ENCODE measurements at places on chromosomes 5 and 9.

GRCh38 chr5:167725264-167725663 lies 566.2 kb upstream of the WWC1 start:
- DNase-seq = no peak

GRCh38 chr5:56588131-56588487 lies 227.2 kb upstream of the MAP3K1 start:
- no peak for DNase-seq

DNA sequence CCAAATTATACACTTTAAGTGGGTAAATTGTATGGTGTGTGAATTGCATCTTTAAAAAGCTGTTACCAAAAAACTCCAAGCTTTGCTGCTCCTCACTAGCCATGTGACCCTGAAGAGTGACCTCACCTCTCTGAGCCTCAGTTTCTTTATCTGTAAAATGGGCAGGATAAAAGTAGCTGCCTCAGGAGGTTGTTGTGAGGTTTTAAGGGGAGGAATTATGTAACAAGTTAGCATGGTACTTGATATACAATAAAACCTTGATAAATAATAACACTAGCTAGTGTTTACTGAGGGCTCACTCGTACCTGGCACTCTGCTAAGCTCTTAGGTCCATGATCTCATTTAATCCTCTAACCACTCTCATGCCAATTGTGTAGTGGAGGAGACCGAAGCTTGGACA lies 19.0 kb upstream of the PHF19 start:
- no peak for DNase-seq

GRCh38 chr5:15704397-15704947 lies 204.5 kb downstream of the FBXL7 start:
- DNase-seq = no peak

GRCh38 chr9:83675466-83675865 lies 32.3 kb downstream of the UBQLN1 start:
- DNase-seq = no peak

- no peak for DNase-seq
These were observed 7.3 kb downstream of the ATOX1 start for GRCh38 chr5:151751091-151751490.

- no peak for DNase-seq
These were observed 96.7 kb upstream of the ALDH1B1 start for GRCh38 chr9:38295764-38296163.

GRCh38 chr5:90381213-90381929 lies 28.2 kb downstream of the CETN3 start:
- no peak for DNase-seq

GRCh38 chr5:144457160-144457559 lies 286.5 kb downstream of the KCTD16 start:
- DNase-seq = no peak

- DNase-seq = peak; percentile 57
These were observed 592 bp downstream of the TUBB4B start for GRCh38 chr9:137241490-137242268.

DNA sequence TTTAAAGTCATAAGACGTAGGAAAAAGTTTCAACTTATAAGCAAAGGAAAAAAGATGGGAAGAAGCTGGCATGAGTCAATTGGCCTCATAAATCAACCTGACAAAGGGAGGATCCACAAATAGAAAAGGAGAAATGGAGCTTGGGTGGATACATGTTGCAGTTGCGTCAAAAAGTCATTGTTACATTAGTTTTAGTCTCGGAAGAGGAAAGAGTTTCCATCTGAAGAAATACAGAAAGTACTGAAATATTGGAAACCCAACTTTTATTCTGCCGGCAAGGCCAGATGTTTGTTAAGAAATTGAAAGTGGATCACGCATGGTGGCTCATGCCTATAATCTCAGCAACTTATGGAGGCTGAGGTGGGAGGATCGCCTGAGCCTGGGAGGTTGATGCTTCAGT lies 11.3 kb upstream of the TIMD4 start:
- DNase-seq = no peak

DNA sequence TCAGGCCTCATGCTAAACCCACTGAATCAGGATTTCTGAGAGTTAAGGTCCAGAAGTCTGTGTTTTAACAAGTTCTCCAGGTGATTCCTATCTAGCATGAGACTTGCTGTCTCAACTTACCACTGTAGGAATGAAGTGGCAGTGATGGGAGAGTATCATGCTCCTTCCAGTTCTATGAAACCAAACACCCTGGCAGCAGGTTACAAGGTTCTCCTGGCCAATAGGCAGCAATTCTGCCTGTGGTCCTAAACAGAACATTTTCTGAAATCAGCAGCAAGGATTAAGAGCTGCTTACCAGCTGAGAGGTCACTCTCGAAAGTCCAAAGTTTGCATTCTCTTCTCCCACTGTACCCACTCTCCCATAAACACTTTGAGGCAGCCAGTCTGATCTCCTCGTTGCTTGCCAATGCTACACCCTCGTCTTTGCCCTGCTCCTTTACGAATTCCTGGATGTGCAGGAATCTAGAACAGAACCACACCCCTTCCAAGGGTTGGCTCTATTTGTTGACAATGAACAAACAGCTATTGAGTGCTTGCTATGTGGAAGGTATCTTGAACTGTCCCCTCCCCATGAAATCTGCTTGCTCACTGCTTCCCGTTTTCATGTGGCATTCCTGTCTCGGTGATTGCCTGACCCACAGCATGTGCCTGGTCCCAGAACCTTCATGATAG lies 100.5 kb downstream of the TMEM174 start:
- DNase-seq = no peak

GRCh38 chr9:132590318-132591182 lies 8.1 kb downstream of the BARHL1 start:
- DNase-seq = no peak

- DNase-seq = no peak
These were observed 22.8 kb upstream of the ZNF618 start for GRCh38 chr9:113853333-113853732.

DNA sequence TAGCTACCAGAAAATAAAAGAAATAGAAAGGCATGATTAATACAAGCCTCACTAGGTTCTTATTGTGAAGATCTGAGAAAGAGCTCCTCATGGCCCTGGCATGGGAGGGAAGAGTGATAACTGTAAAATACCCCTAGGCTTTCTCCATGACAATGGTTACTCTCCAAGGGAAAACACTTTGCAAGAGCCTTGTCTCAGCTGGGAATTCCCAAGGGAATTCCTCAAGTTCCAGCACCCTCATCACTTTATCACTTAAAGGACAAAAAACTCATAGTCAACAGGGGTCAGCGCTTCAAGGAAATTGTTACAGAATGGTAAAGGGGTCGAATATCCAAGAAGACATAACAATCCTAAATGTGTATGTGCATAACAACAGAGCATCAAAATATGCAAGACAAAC lies 21.2 kb downstream of the SYK start:
- DNase-seq = no peak

- DNase-seq = no peak
These were observed 1775.7 kb upstream of the C9orf72 start for GRCh38 chr9:29348999-29349398.

DNA sequence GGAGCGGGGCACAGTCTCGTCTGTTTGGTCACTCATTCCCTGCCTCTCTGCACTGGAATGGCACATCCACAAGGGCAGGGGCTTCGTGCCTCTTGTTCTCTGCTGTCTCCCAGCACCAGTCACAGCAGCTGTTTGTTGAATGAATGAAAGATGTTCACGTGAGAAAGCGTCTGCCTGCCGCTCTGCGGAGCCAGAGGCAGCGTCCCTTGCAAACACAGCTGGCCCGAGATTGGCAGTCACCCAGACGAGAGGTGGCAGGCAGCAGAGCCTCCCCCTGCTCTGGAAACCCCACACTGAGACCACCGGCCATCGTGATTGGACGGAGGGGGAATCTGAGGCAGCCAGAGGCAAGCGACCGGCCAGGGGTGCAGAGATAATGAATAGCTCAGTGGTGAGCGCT lies 6.0 kb upstream of the FAM163B start:
- no peak for DNase-seq

DNA sequence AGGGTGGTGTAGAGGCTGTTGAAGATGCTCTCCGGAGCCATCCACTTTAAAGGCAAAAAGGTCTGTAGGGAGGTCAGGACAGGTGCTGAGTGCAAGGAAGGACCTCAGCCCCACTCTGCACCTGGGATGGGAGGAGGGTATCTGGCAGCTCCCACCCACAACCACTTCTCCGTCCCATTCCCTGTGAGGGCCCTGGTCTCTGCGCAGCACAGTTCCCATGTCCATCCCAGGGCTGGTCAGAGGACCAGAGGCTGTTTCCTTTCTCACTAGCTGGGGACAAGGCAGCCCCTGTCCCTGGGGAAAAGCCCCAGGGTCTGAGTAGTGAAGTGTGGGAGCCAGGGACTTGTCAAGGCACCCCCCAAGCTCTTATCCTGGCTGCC lies 33.7 kb upstream of the CSF1R start:
- DNase-seq = no peak

- DNase-seq = no peak
These were observed 13.1 kb downstream of the ABCA2 start for GRCh38 chr9:137014776-137015539.

GRCh38 chr5:135966790-135967189 lies 12.0 kb upstream of the LECT2 start:
- no peak for DNase-seq

DNA sequence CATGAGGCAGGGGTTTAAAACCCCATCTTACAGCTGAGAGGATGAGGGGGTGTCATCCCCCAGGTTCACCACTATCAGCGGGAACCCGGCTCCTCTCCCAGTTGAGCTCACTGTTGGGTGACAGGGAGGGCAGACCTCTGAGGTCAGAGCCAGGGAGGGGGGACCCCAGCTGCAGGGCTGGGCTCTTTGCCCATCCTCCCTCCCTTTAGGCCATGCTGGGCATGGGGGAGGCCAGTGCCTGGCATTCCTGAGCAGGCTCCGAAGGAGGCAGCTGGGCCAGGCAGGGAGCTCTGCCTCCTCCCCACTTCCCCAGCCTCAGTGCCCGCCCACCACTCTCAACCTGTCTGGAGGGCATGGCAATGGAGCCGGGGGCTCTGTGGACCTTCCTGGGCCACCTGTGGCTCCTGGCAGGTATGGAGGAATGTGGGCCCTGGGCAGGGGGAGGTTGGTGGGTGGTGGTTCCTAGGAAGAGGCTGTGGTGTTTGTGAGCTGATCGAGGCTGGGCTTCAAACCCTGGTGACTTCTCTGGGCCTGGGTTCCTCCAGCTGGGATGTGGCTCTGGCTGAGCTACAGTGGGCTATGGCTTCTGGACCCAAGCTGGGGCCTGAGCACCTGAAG lies 12.6 kb downstream of the CRB2 start:
- DNase-seq = peak; percentile 63

Data from nucleus accumbens (tissue), 56 donors.